Right lung (tissue), 10 donors: ENCODE measurements at places on chromosomes 7 and 10. TPM values are rescaled to one million over a fixed set of nuclear protein-coding genes. Genes with fewer than 3 reads are reported as not detected.

GIMAP6 gene
- 33.1 TPM for polyA plus RNA-seq

ZNF33B gene
- polyA plus RNA-seq: 43.8 TPM

C10orf143 gene
- polyA plus RNA-seq: 5.8 TPM

ASAH2 gene
- polyA plus RNA-seq: 0.34 TPM

CLCN1 gene
- not detected for polyA plus RNA-seq

SLC26A5 gene
- 1.1 TPM for polyA plus RNA-seq

DRGX gene
- not detected for polyA plus RNA-seq

CTAGE8 gene
- 8.3 TPM for polyA plus RNA-seq

DNA sequence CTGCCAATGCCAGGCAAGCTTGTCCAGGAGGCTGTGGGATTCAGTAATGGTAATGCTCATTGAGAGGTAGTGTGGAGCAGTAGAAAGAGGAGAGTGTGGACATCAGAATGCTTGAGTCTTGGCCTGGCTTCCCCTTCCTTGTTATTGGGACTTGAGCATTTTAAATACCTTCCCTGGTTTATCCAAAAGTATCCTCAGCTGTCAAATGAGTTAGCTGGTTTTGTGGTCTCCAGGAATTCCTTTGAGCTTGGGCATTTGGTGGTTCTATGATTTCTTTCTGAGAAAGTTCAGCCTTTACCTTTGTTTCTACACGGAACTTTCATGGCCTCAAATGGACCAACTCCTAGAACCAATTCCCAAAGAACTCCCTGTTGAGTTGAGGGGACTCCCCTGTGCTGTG is 264.3 kb downstream of the PTEN start:
- DNase-seq: no peak

GRCh38 chr7:158447506-158448171 is 140.0 kb downstream of the PTPRN2 start:
- no peak for DNase-seq

DNA sequence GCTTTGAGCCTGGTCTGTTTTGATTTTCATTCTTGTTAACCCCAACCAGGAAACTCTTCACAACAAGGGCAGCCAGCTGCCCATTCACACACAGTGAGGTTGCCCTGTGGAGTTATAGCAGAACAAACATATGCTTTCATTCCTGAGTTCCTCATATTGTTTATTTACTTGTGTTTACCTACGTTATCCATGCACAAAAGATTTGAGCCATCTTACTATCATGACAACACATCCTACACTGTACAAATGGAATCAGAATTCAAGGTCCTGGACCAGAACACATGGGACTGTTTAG is 21.7 kb upstream of the BMPER start:
- no peak for DNase-seq

DNA sequence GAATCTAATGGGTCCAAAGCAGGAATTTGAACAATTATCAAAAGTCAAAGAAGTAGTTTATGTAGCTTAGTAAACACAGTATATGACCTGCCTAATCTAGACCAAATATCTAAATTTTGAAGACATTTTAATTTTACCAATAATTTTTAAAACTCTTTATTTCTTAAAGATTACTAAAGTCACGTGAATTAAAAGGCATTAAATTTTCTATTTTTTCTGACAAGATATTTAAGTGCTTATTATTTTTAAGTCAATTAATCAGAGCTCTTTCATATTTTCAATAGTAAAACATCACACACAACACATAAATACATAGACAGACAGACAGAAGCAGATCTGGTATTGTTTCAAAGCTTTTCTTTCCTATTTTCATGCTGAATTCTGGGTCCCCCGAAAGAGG is 89.5 kb downstream of the ZNF467 start:
- DNase-seq: no peak

DNA sequence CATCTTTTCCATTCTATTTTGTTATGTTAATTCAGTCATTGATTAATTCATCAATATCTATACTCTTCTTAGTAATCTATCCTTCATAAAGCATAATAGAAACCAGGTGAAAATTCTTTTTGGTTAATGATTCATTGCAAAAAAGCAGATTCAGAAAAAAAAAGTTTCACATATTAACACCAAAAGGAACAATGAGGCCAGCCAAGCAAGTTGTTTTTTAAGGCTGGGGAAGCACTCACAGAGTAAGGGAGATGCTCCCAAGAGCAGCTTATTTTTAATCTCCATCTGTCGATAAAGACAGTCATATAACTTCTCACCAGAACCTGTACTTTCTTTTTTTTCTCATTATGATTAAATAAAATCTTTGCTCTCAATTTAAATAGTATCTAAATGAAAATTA is 95.8 kb downstream of the CACNA2D1 start:
- no peak for DNase-seq

DNA sequence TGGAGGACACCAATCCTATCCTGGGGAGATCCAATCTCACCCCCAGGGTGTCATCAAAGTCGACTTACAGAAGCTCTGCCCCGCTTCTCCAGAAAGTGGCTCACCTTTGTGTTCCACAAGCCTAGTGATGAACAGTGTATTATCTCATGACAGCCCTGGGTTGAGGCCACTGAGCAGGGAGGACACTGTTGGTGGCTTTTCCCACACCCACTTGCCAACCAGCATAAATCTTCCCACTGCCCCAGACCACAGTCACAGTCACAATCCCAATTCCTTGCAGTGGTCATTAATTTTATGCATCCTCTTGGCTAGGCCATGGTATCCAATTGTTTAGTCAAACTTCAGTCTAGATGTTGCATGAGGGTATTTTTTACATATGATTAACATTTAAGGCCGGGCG is 18.4 kb downstream of the TNS3 start:
- DNase-seq: no peak

DNA sequence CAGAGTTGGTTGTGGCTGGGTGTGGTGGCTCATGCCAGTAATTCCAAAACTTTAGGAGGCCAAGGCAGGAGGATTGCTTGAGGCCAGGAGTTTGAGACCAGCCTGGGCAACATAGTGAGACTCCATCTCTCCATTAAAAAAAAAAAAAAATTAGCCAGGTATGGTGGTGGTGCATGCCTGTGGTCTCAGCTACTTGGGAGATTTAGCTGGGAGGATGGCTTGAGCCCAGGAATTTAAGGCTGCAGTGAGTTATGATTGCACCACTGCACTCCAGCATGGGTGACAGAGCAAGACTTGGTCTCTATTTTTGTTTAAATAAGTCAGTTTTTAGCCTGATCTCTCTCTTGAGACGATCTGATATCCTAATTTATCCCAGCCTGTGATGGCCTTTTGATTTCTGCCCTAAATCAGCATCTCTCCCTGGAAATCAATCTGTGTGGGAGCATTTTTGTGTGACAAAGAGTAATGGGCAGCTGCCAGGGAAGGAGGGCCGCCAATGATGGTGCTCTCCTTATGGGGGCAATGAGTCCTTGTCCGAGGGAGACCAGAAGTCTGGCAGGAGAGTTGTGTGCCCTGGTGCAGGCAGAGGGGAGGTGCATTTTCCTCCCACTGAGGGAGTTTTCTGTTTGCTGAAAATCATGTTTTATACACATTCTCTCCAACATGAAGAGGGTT is 111.0 kb downstream of the NRP1 start:
- DNase-seq: no peak

GRCh38 chr10:53395449-53395848 is 622.9 kb upstream of the MBL2 start:
- DNase-seq: no peak
